ENCODE measurements at places on chromosomes 5 and 9. TPM values are rescaled to one million over a fixed set of nuclear protein-coding genes. Genes with fewer than 3 reads are reported as not detected.

GRCh38 chr5:431711-432050, 11.3 kb upstream of the EXOC3 start:
- DNase-seq: no peak

DNA sequence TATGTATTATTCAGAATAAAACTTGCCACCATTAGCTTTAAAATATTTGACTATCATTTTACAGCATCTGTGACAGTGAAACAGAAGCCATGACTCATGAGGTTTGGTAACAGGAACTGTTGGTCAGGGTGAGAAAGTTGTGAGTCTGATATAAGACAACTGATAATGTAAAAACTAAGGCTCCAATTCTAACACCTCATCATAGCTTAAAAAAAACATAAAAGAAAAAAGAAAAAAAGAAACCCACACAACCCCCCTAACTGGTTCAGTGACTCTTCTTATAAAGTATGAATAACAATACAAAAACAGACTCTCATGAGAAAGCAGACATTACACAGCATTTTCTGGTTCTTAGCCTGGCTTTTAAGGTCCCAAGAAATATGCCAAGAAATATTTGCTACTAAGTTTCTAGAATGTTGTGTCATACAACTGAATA, 85.8 kb downstream of the MRPS27 start:
- peak; percentile 87 for DNase-seq

GRCh38 chr5:66830636-66831035, 234.4 kb downstream of the MAST4 start:
- no peak for DNase-seq

The PDE4D gene
- total RNA-seq: 1.0 TPM

The IL5 gene
- total RNA-seq: not detected

The PHYHD1 gene
- total RNA-seq: not detected

The ITK gene
- not detected for total RNA-seq

The SEMA5A gene
- 2.7 TPM for total RNA-seq

Data from HT1080 (cell line).